Tibial artery (tissue), 4 donors: ENCODE measurements at places on chromosomes 3 and 15.
A peak's percentile ranks its signal among the peaks of the same experiment; 100 is the strongest.

- DNase-seq: no peak
These were observed 92.6 kb upstream of the CTNNB1 start for GRCh38 chr3:41106691-41107090.

GRCh38 chr3:179416681-179417080 is 34.6 kb downstream of the GNB4 start:
- DNase-seq: no peak

- no peak for DNase-seq
These were observed 32.9 kb upstream of the SLC22A13 start for GRCh38 chr3:38232701-38233100.

- no peak for DNase-seq
These were observed 31.9 kb upstream of the ACVR2B start for GRCh38 chr3:38421679-38422336.

DNA sequence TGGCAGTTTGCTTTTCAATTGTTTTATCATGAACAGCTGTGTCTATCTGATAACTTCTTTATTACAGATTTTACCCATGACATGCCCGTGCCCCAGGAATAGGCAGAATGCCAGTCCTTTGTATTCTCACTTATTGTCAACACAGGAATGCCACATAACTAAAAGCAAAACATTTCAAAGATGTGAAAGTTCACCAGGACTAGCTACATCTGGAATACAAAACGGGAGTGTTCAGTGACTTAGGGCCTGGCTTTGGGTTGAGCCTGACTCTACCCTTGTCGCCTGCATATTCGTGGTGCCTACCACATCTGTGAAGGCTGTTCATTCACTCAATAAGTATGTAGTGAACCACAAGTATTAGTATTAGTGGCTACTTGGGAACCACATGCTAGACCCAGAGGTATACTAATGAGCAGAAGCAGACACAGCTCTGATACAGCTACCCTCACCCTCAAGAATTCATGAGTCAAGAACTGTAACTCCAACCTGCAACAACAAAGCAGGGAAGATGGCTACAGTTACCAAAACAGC is 2.9 kb downstream of the TNFSF10 start:
- no peak for DNase-seq

- no peak for DNase-seq
These were observed 9.8 kb upstream of the PSMD6 start for GRCh38 chr3:64033069-64033468.

GRCh38 chr3:9088441-9089353 is 125.4 kb upstream of the RAD18 start:
- peak; percentile 42 for DNase-seq

DNA sequence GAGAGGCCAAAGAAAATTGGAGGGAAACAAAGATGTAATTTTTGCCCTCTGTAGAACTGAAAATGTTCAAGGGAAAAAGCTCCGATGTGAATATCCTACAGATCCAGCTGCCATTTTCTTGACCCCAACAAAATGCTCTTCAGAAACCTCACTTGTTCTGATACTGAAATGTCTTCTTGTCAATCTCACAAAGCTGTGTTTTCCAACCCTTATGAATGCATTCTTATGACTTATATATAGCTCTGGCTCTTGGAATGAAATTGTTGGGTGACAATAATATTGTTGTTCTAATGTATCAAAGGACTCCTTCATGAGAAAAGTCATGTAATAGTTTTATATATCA is 157.1 kb upstream of the TGFBR2 start:
- no peak for DNase-seq

DNA sequence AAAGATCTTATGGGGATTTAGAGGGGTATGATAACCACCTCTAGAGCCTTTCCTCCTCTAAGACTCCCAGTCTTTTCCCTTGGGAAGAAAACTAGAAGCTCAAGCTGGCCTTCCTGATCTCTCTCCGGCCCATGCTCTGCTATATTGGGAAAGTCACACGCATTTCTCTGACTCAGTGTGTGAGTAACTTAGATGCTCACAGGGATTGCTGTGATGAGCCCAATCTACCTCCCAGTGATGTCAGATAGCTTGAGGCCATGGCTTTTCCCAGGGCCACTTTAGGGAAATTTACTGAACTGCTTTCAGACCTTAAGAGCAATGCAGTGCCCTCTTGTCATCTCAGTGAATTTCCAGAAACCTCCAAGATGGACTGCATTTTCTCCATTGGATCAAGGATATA is 8.6 kb upstream of the ST8SIA2 start:
- DNase-seq: no peak

DNA sequence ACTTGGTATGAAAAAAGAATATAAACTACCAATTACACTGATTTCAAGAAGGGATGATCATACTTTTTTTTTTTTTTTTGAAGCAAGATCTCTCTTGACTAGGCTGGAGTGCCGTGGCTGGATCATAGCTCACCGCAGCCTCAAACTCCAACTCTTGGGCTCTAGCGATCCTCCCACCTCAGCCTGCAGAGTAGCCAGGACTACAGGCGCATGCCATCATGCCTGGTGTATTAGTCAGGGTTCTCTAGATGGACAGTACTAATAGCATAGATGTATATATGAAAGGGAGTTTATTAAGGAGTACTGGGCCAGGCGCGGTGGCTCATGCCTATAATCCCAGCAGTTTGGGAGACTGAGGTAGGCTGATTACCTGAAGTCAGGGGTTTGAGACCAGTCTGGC is 11.5 kb upstream of the SEC11A start:
- DNase-seq: no peak

GRCh38 chr3:112273536-112273935 is 20.5 kb downstream of the SLC9C1 start:
- DNase-seq: no peak

DNA sequence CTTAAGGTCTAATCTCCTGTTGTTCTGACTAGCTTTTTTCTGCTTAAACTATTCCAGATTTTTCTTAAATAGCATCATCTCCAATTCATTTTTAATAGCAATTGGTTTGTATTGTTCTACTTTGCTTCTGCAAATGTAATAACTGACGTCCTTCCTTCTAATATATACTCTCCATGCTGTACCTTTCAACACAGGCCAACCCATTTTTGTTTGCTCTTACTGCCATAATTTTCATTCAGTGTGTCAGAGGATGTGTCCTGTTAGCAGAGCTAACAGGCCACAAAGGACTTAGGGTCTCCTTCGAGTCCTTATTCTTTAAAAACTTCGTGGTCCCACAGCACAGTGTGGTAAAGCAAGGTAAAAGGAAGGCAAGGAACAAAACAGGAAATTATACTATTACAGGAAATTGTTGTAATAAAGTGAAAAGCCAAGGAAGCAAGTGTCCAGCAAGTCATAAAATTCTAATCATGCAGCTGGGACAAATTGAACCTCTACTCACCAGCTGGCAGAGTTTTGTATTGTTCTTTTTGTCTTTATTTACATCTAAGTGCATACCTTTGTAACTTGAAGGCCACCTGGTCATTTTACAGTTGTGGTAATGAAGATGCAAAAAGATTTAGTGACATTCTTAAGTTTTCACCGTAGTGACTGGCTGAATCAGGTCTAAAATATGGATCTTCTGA is 64.9 kb upstream of the ZBTB20 start:
- no peak for DNase-seq

DNA sequence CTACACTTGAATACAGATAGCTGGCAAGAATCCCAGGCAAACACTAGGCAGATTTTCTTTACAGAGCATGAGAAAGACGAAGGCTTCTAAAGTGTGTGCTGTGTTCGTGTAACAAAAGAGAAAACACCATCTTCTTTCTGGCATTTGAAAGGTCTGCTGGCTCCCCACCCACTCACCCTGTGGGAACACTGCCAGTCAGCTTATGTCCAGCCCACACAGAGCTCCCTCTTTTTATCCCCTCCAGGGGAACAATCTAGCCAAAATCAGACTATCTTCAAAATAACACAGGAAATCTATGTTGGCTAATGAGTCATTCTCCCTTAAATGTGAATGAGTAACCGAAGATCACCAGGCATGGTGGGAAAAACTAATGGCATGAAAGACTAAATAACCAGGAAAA is 45.6 kb upstream of the PAQR5 start:
- no peak for DNase-seq

- no peak for DNase-seq
These were observed 78.8 kb upstream of the BOC start for GRCh38 chr3:113132571-113132996.

- DNase-seq: no peak
These were observed 10.7 kb downstream of the STT3B start for GRCh38 chr3:31543375-31543774.

GRCh38 chr3:163481738-163482137 is 1596.6 kb downstream of the SI start:
- DNase-seq: no peak

GRCh38 chr3:12924437-12924836 is 83.1 kb upstream of the RPL32 start:
- no peak for DNase-seq

- DNase-seq: no peak
These were observed 2.9 kb downstream of the FMN1 start for GRCh38 chr15:33191591-33191990.

- no peak for DNase-seq
These were observed 21.1 kb upstream of the ST6GAL1 start for GRCh38 chr3:186909078-186909853.

DNA sequence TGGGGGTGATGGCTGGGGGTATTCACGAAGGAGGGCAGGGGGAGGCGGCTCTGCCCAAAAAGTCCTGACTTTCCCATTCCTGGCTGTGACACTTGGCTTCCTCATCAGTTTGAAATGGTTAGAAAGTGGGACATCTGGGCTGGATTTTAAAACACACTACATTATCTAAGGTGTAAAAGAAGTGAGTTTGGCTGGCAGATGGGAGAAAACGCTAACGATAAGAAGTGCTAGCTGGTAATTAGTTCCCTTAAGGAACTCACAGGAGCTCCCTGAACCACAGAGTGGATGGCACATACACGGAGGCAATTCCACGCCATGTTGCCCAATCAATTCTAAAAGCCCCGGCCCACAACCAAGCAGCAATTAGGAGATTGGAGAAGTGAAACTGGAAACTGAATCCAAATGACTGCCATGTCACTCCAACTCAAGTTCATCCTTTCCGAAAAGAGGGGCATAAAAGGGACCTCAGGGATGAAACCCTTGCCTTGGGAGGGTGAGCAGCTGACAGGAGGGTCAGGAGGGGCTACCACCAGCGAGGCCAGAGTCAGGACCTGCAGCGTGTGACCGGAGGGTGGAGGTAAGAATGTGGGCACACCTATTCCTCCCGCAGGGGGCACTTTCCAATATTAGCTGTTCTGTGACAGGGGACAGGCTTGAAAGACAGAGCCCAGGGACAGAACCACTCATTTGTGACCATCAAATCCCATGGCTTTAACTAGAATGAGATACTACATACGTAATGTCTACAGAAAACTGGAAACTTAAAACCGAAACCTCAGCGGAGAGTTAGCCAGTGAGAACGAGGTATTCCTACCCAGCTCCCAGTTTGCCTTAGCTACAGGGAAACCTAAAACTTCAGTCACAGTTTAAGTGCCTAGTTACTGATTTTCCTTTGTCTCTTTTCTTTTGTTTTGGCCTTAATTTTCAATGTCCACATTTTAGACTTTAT is 95.3 kb upstream of the OXTR start:
- no peak for DNase-seq
